GM20000 (cell line): ENCODE measurements at places on chromosomes 6 and 20.

DNA sequence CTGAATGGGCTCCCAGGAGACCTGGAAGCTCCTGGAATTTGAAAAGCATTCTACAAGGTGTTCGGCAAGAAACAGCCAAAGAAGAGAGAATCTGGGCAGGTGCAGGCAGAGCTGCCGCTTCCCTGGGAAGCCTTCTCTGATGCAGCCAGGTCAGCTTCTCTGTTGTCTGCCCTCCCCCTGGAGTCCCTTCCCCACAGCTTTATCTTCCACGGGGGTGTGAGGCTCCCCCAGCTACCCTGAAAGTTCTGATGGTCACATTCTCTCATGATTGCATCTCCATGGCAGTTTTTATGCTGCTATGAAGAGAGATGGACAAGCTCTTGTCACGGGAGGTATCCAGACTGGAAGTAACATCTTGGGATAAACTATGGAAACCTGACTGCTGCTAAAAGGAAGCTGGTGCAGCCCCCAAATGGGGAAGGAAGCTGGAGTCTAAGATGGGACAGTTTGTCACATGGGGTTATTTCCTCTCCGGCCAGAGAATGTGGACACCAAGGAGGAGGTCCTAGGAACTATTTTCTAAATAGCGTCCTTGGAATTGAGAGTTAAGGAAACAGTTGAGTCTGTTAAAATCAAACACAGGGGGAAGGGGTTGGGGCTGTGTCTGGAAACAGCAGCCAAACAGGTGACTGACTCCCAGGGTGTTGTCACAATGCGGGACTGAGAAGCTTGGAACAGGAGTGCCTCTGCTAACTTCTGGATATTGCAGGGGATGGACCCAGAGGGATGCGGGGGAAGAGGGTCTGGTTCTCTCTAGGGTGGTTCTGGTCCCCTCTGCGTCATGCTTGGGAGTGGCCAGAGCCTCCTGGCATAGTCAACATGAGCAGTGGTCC lies 91.1 kb downstream of the ASXL1 start:
- DNase-seq = no peak

DNA sequence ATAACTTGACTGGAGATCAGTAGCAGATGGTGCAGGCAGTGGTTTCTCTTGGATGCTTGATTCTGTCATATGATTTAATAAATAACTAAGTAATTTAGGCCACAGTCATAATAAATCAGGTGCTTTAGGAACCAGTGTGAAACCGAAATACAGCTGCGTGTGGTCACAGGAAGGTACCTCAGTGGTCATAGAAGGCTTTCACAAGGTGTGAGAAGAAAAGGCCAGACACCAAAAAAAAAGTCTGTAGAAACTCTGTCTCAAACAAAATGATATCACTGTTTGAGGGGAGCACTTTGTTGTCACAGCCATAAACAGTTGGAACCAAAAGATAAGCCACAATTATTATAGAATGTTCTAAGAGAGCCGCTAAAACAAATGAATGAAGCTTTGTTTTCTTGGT lies 56.5 kb downstream of the ARMC2 start:
- DNase-seq = peak; percentile 32

GRCh38 chr20:4685923-4686221 lies 35.8 kb upstream of the PRND start:
- DNase-seq = no peak

- DNase-seq = no peak
Measured at GRCh38 chr6:107408714-107409113, 50.6 kb downstream of the PDSS2 start.

DNA sequence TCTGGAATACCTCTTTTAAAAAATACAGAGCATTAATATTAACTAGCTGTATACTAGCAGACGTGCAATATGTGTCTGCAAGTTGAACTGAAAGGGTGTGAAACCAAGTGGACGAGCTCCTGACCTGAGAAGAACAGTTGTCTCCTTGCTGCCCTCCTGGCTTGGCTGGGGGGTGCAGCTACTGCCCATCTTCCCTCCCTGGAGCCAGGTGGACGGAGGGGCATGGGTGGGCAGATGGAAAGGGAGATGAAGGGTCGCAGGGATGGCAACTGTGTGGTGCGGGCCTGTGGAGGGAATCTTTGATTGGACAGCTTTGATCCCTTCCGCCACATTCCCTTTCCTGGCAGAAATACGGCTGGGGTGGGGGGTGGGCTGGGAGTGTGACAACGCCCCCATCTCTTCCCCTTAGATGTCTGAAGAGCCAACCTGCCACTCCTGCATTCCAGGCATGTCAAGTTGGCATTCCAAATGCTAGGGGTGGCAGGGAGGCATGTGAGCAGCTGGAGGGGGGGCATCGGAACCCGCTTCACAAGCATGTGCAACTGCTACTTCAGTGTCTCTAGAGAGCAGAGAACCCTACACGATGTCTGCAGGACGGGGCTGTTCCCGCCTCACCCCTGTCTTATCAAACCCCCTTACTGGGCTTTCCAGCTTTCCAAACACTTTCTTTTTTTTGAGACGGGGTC lies 37.3 kb downstream of the SRSF3 start:
- no peak for DNase-seq

DNA sequence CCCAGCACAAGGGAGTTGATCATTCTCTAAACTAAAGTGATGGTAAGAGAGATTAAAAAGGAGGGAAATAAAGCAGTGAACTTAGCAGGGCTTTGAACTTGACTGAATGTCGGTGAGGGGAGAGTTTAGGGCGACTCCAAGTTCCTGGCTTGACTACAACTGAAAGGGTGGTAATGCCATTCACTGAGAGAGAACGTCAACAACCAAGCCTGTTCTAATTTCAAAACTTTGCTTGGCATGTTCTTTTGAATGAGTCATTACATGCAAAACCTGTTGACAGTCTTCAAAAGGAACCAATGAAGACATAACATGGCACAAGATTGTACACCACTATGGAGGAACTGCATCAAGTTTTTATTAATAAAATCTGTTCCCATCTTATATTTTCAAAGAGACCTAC lies 10.3 kb upstream of the MYB start:
- no peak for DNase-seq

- no peak for DNase-seq
Measured at GRCh38 chr20:48875233-48875913, 46.1 kb upstream of the ARFGEF2 start.

- DNase-seq = no peak
Measured at GRCh38 chr20:10798811-10799210, 125.0 kb upstream of the JAG1 start.

GRCh38 chr20:63316502-63316921 lies 23.5 kb downstream of the COL20A1 start:
- DNase-seq = no peak

- DNase-seq = no peak
Measured at GRCh38 chr6:140275725-140276124, 901.3 kb upstream of the CITED2 start.

- no peak for DNase-seq
Measured at GRCh38 chr20:12055161-12055560, 137.5 kb downstream of the BTBD3 start.

DNA sequence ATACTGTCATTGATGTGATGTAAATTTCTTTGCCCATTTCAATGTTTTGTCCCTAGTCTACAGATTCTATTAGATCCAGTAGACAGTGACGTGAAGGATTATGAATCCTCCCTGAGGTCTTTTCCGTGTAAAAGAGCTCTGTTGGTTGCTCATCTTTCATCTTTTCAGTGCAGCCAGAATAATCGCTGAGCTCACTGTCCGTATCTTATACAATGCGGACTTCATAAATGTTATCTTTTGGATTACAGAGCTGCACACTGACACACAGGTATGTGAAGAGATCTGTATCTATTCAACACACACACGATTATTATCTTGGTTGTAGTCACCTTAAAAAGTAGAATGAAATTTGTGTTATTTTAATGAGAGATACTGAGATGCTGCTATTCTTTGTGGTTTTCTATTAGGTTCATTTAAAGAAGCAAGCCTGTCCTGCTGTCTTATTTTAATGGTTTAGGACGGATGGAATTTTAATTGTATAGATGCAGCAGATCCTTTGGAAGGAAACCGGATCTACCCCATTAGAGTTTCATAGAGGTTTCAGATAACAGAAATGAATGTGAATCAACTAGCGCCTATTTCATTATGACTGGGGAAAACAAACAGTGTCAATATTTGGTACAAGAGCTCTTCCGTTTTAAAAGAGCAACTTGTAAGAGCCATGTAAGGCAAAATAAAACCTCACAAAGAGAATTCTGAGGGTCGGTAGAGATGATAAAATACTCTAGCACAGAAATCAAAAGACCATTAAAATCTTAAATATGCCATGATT lies 79.4 kb downstream of the BMP6 start:
- no peak for DNase-seq

DNA sequence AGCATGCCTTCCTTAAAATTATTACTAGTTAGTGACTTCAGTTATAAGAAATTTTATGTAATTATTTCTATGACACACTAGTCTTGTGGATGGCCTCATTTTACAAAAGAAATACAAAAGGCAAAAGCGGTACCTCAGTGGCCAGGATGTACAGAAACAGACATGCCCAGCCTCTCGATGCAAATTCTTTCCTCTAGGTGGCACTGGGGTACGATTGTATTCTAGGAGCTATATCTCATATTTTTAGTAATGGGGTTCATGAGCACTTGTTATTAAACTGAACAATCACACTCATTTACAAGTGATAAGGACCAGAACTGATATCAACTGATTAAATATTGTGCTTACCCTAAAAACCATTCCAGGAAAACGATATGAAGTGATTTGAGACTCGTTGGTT lies 59.8 kb downstream of the SOD2 start:
- DNase-seq = no peak

GRCh38 chr20:62183426-62184142 lies 756 bp downstream of the MTG2 start:
- DNase-seq = no peak

- DNase-seq = peak; percentile 3
Measured at GRCh38 chr6:27966044-27966443, 9.0 kb downstream of the OR2B6 start.

DNA sequence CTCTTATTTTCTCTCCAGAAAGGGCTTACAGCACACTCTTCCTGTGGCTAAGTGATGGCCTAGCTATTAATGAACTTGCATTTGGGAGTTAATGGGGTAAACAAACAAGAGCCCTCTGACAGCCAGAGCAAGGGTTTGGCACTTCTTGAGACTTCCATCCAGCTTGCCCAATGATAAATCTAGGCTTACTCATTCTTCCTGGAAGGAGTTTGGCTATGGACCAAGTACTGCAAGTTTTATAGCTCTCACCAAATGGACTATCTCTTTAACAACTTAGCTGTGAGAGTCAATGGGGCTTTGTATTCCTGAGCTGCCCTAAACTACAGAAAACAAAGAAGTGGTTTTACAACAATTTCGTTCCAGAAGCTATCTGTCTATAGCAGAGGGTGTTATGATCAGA lies 16.7 kb upstream of the PI3 start:
- no peak for DNase-seq

- DNase-seq = no peak
Measured at GRCh38 chr20:52924411-52925271, 47.5 kb upstream of the TSHZ2 start.

- no peak for DNase-seq
Measured at GRCh38 chr6:150996968-150997367, 131.5 kb downstream of the MTHFD1L start.

DNA sequence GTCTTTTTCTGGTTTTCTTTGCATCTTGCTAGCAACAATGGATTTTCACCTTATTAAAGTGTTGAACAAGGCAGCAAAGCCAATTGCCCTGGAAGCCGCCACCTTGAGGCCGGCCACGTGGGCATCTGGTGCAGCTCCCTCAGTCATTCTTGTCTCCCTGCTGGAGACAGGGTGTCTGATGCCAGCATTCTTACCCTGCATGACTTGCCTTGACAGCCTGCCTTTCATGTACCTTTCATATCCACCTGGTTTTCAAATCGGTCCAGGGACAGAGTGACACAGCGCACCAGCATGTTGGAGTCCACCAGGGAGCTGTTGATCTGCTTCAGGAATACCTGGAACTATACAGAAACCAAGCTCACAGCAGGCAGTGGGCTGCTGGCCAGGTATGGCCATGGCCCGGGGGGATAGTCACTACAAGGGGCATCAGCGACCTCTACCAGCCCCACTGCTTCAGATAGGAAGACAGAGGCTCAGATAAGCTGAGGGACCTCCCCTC lies 49.8 kb downstream of the MYH7B start:
- no peak for DNase-seq

DNA sequence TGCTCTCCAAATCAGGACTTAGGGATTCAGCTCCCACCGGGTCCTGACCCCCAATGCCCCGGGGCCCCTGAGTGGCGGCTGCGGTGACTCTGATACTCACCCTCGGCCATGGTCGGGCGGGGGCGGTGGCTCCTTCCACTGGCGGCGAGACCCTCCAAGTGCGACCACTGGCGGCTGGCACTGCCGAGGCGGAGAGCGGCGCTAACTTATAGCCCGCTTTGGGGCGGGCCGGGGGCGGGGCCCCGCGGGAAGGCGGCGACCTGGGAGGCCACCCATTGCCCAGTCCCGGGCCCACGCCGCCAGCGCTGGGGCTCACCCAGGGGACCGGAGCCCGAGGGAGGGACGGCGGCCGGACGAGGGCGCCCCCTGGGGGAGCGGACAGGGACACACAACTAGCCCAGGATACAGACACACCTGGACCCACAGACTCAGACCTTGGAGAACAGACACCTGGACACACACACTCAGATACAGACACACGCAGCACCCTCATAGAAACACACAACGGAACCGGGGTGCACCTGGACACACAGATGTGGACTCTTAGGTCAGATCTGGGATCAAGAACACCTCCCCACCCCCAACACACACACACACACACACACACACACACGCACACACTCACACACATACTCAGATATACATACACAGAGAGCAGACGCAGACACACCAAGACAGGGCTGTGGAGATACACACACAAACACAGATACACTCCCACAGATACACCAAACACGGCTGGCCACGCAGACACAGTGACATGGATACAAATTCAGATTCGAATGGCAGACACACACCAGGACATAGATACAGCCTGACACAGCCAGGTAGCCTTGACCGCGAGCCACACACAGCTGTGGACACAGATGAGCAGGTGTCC lies at the start of gene TGM2:
Gene TGM2 (minus strand): TSS at position 182 of the 877 bp plus-strand sequence. CDS start 72 bp downstream, at position 110.
- peak; percentile 88 for DNase-seq

DNA sequence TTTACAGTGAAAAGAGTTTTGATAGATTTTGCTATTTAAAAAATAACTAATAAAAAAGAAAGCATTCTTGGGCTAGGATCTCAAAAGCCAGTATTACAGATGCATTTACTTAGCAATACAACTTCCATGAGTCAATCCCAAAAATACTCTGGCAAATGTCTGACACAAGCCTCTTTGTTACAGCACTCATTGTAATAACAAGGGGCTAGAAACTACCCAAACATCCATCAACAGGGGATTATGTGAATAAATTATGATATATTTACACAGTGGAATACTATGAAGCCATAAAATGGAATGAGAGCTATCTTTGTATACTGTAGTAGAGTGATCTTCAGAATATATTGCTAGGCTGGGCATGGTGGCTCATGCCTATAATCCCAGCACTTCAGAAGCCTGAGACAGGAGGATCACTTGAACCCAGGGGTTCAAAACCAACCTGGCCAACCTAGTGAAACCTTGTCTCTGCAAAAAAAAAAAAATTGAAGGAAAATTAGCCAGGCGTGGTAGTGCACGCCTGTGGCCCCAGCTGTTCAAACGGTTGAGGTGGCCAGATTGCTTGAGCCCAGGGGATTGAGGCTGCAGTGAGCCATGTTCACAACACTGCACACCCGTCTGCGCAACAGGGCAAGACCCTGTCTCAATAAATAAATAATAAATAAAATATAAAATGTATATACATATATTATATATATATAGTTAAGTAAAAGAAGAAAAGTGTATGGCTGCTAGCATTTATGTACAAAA lies 34.7 kb upstream of the TOP1 start:
- DNase-seq = no peak
